ENCODE measurements at places on chromosomes 4 and X.

DNA sequence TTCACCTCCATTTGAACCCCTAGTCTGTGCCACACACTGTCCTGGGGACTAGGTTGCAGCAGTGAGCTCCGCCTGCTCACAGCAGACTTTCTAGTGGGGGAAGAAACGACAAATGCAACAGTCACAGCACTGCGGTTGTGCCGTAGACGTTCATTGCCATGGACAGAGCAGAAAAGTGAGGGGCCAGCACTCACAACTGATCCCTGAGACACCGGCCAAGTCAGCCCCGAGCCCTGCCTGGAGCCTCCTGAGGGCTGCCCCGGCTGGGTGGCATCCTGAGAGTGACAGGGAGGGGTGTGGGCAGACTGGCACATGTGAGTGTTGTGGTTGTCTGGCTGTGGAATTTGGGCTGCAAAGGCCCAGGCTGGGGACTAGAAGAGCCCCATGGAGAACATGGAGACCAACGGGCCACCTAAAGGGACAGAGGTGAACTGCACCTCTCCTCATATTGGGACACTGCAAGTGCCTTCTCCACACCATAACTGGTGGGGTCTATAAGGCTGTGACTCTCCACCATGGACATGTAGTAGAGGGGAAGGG is 4.6 kb downstream of the DUSP9 start:
- no peak for DNase-seq

- DNase-seq: no peak
Measured at GRCh38 chr4:156875055-156875454, 96.5 kb downstream of the PDGFC start.

- DNase-seq: no peak
Measured at GRCh38 chrX:18288716-18289115, 65.8 kb downstream of the SCML2 start.

DNA sequence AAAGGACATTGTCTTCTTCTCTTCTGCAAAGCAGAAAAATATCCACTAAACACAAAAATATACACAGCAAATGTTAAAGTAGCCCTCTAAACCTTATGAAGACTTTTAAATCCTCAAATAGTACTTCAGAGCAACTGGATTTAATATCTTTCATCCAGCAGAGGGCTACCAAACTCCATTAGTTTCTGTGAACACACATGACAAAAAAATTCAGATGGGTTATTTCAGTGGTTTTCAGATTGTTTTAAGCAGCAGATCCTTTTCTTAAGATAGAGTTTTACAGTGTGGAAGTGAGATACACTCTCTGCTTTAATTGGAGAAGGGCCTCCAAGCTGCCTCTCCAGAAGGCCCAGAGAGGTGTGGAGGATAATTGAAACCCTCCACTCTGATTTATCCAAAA is 56.7 kb downstream of the ANK2 start:
- peak; percentile 43 for DNase-seq

- DNase-seq: no peak
Measured at GRCh38 chr4:142331646-142332045, 514.5 kb downstream of the INPP4B start.

DNA sequence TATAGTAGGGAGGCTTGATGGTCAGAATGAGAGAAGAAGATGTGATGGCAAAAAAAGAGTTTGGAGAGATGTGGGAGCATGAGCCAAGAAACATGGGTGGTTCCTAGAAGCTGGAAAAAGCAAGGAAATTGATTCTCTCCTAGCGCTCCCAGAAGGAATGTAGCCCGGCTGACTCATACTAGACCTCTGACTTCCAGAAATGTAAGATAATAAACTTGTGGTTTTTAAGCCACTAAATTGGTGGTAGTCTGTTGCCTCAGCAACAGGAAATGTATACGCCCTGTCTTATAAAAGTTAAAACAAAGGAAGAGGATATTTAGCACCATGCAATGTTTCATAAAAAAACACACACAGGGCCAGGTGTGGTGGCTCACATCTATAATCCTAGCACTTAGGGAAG is 182.7 kb upstream of the PCDH7 start:
- DNase-seq: no peak

GRCh38 chrX:26918631-26919030 is 544.5 kb downstream of the PPP4R3C start:
- peak; percentile 1 for DNase-seq

DNA sequence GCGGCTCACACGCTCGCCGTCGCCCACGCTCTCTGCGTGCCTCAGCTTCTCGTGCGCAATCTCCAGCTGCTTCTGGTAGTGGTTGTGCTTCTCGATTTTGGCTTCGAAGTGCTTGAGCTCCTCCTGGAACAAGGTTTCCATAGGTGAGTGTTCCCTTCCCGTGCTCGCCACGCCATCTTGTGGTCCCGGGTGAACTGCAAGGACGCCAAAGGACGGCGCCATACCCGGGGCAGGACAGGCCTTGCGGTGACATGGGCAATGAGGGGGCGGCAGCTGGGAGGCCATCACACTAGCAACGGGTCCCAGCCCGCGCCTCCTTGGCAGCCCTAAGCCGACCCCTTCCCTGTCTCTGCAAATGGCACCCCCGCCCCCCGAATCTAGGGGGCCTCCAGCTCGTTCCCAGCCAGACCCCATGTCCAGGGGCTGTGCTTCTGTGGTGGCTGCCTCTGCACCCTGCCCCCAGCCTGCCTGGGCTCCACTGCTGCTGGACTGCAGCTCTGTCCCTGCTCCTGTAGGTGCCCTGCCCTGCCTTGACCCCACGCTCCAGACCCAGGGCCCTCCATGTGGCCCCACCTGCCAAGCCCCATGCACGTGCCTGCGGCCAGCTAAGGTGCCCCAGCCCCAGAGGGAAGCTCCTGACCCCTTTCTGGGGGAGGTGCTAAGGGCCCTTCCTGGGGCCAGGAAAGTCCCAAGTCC is 17.3 kb downstream of the LRPAP1 start:
- no peak for DNase-seq

DNA sequence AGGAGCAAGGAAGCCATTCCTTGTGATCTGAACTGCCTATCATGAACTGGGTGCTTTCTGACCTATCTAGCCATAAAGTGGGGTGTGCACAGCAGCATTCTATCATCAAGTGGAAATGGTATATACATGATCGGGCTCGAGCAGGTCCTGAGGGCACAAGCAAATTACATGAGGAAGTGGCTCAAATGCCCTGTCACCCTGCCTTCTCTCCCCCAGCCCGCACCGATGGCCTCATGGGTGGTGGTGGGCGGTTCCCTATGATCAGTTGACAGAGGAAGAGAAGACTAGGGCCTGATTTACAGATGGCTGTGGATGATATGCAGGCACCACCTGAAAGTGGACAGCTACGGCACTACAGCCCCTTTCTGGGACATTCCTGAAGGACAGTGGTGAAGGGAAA is 46.3 kb upstream of the BCLAF3 start:
- no peak for DNase-seq

DNA sequence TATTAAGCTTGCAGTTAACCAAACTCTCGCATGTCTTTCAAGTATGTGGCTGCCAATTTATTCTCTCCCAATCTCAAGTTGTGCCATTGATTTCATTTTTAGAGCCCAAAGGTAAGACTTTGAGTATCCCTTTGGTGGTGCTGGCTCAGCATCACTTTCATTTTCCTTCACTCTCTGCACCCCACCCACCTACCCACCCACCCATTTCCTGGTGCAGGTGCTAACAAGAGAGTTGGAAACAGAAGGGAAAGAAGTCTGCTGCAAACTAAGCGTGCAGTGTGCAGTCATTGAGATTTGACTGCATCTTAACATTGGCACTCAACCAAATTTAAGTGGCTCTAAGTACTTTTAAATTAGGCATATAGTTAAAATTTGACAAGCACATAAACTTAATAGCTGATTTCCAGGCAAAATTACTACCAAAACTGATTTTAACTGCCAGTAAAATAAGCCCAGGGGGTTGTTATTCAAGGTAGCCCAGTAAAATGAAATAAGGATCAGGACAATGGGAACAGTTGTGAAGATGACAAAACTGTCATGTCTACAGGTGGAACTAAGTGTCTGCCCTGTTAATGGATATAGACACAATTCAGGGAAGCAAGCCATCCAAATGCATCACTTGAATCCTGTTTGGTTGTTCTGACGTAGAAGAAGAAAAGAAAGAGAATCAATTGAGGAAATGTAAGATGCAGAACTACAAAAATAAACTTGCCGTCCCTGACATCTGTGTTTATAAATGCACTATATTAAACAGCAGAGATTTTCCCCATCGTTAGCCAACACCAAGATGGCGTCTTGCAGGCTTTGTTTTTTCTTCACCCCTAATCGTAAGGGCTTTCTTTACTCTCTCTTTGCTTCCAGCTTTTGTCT is 184.2 kb downstream of the KDR start:
- peak; percentile 23 for DNase-seq

GRCh38 chrX:69031181-69031580 is 134.1 kb downstream of the PJA1 start:
- DNase-seq: no peak

DNA sequence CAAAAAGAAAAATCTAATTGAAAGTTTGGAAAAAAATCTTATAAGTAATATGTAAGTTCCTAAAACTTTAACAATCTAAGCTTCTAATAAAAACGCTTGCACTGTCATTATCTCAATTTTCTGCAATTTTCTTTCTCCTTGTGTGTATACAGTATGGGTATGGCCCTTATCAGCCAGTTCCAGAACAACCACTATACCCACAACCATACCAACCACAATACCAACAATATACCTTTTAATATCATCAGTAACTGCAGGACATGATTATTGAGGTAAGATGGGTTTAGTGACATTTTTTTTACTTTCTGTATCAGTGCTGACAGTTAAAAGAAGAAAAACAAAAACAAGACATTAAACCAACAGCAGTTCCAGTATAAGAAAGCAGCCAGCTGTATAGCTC is 4.9 kb downstream of the STATH start:
- DNase-seq: no peak

GRCh38 chr4:71711044-71711984 is 72.6 kb downstream of the GC start:
- DNase-seq: no peak

- DNase-seq: peak; percentile 72
Measured at GRCh38 chr4:118834960-118835569, 861 bp downstream of the SEC24D start.

DNA sequence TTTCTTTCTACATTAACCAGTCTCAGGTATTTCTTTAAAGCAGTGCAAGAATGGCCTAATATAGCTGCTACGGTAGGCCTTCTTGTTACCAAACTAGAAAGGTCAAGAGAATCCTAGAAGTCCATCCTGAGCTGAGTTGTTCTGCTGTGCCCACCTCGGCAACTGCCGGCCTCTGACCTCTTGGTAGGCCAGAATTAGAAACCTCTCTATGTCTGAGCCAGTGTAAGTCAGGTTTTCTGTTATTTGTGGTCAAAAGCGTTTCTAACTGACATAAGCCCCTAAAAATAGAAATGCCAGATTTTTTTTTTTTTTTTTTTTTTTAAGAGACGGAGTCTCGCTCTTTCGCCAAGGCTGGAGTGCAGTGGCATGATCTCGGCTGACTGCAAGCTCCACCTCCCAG is 43.1 kb downstream of the SOWAHB start:
- no peak for DNase-seq

GRCh38 chrX:37846141-37846540 is 1.2 kb downstream of the DYNLT3 start:
- no peak for DNase-seq

DNA sequence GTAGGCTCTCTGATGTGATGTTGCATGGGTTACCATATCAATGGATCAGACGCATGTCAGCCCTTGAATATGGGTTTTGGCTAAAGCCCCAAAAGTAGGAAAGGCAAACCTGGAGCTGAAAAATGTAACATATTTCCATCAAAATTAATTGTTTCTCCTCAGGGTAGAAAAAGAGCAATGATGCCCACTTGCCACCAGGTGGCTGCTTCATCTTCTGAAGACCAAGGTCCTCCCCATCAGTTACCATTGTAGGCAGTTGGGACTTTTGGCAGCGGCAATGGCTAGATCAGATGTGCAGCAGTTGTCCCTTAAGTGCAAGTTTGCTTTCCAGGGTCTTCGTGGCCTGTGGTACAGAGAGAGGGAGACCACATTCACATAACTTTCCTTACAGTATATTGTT is 118.2 kb downstream of the NAF1 start:
- DNase-seq: no peak

DNA sequence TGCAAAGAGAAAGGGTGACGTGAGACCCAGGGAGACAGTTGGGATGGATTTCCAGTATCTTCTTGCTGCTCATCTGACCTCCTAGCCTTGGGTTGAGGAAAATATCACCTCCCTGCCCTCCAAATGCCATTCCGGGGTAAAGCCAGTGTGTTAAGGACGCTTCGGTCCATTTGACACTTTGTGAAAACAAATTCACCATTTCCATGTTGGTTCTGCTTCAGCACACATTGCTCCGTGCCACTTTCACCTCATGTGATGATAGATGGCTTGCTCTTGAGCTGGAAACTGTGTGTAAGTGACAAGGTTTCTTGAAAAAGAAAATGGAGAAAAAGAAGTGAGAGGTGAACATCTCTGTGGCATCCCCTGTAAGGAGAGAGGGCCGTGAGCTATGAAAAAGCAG is 256.1 kb upstream of the PGRMC2 start:
- no peak for DNase-seq

DNA sequence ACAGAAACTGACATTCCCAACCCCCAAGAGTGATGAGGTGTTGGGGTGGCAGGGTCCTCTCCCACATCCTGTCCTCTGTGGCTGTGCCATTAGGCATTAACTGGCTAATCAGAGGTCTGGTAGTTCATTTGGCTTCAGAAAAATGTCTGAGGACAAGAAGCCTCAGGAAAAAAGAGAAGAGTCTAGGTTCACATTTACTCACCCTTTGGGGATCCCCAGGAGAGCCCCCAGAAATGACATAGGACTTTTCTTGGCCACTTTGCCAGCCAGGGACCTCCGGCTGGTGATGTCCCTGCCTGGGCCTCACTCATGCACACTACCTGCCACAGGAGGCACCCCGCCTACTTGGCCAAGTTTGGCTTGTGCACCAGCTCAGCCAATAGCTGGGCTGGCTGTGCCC is 173.0 kb downstream of the RBM46 start:
- DNase-seq: no peak

- peak; percentile 68 for DNase-seq
Measured at GRCh38 chrX:119516157-119516702, 48.0 kb downstream of the SLC25A5 start.

DNA sequence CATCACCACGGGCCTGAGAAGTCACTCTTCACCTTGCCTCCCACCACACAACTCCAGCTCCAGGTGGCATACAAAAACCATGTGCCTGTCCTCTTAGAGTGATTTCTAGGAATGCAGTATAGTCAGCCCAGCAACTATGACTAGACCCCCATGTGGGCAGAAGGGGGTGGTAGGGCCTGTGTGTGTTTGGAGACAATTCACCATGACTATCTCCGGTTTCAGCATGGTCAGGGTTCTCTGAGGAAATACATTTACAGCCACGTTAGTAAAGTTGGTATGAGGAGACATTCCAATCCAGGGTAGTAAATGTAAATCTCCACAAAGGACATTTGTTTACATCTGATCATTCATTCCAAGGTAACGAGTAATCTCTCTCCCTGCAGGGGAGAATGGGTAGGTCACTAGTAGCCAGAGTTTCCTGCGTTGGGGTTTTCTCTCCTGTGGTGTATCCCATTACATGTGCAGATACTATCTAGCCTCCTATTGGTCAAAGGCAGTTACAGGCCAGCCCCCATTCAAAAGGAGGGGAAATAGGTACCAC is 4.2 kb upstream of the MTMR1 start:
- no peak for DNase-seq

Measured in spinal cord (tissue), 10 donors.